ENCODE measurements at places on chromosomes 1 and 21.

DNA sequence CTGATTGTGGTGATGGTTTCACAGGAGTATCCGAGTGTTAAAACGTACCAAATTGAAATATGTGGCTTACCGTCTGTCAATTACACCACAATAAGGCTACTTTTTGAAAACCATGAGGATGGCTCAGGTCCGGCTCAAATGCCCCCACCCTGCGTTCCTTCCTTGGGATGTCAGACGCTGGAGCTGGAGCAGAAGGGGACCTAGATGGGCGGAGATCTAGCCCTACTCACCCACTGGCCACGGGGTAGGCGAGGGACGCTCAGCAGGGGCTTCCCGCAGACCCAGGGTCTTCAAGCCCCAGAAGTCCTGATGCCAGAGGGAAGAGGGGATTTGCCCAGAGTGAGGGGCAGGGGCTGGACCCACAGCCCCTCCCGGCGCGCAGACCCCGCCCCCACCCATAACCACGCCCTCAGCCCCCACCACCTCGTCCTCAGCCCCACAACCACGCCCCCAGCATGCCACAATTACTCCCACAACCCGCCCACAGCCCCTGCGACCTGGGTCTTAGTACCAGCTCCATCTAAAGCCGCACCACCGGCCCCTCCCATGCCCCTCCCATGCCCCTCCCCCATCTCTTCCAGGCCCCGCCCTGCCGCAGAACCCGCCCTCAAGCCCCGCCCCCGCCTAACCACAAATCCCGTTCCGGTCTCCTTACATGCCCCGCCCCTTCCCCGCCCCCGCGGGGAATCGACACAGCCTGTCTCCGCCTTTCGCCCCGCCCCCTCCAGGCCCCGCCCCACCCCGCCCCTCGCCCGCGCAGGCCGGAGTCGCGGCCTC is at the start of gene LRRC3:
Gene LRRC3, plus strand, starts transcription at position 764 of the 777 bp plus-strand sequence. CDS start 1,135 bp downstream, outside the sequence.
- DNase-seq, result peak; percentile 83

DNA sequence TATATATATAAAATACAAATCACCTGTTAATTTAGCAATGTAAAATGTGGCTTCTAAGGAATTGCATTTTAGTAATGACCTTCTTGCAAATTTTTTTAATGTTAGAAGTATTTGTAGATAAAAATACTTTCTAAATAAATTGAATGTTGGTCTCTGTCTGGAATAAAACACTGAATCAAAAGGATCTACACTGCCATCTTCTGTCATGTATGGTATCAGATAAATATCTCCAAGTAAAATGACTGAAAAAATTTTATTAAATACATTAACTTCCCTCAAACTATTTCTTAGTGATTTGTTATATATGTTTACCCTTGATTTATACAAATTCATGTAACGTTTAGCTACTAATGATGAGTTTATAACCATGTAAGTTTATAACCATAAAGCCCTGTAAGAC is 2029.3 kb downstream of the MRPL39 start:
- no peak for DNase-seq

DNA sequence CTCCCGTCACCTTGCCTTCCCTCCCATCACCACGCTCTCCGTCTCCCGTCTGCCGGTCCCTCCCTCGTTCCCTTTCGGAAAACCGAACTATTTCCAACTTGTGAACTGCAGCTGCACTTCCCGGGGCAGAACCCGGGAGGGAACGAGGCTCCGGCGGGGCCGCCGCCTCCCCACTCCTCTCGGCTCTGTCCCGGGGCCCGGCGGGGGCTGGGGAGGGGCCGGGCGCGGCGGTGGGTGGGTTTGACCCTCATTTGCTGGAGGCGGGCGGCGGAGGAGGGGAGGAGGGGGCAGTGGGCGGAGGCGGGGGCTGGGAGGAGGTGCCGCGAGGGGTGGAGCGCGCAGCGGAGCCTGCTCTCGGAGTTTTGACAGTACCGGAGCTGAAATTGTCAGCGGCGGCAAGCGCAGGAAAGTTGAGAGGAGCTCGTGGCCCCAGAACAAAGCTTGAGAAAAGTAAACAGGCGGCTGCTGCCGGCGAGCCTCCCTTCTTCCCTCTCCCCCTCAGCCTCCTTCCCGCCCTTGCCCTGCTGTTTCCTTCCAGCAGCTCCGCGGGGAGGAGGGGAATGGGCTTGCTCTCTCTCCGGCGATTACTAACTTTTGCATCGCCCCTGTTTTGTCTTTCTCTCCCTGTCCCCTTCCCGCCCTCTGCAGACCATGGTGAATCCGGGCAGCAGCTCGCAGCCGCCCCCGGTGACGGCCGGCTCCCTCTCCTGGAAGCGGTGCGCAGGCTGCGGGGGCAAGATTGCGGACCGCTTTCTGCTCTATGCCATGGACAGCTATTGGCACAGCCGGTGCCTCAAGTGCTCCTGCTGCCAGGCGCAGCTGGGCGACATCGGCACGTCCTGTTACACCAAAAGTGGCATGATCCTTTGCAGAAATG is 2.9 kb downstream of the LMO4 start:
- DNase-seq, result peak; percentile 48

- DNase-seq, result no peak
Measured at GRCh38 chr1:57615956-57616355, 192.1 kb upstream of the DAB1 start.

DNA sequence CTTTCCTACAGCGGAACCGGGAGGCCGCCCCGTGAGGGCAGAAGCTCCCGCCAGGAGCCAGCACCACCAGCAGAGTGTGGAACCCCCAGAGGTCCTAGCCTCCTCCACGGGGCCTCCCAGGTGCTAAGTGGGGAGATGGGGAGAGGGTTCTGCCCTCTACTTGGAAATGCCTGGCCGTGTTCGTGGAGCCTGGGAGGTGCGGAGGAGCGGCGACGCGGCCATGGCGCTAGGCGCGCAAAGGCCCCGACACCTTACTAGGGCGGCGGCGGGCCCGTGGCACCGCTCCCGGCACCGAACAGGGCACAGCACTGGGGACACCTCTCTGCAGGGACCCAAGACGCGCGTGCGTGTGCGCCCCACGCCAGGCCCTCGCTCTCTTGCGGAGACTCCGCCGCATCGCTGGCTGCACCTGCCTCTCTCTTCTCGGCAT is 1.3 kb upstream of the CACNA1E start:
- DNase-seq, result no peak

GRCh38 chr1:55329808-55330432 is 114.8 kb upstream of the USP24 start:
- no peak for DNase-seq

GRCh38 chr21:23968722-23969647 is 1638.3 kb downstream of the MRPL39 start:
- peak; percentile 74 for DNase-seq

DNA sequence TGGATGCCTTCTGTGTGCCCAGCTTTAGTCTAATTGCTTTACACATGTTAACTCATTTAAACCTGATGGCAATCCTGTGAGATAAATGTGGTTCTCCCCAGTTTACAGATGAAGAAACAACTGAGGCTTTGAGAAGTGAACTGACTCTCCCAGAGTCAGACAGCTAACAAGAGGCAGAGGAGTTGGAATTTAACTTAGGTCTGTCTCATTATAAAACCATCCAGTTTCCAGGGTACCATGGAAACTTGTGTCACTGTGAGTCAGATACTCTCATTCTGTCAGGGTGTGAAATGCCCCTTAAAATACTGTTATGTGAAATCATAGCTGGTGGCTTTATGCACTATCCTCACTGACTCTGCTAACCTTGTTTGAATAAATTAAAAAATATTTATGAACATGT is 206.6 kb downstream of the PBX1 start:
- no peak for DNase-seq

DNA sequence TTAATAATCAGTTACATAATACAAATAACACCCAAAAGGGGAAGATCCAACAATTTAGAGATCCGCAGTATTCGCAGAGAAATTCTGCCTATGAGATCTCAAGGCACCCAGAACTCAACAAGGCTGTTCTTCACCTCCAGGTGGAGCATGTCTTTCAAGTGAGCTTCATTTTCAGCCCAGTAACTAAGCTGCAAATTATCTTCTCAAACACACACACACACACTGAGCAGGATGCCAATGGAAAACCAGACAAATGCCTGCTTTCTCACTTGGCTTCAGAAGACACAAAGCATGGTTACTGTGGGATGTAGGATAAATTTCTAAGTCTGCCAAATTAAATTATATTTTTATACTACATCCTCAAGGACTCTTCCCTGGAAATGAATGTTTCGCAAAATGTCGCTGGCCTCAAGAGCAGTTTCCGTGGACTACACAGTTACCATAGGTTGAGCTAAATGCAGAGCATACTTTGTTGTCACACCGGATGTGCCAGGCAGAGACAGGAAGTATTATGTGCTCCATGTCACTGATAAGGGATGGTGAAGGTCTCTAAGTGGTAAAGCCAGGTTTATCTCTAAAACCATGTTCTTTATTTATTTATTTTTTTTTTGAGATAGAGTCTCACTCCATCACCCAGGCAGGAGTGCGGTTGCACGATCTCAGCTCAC is 30.3 kb downstream of the UBR4 start:
- DNase-seq, result peak; percentile 9

DNA sequence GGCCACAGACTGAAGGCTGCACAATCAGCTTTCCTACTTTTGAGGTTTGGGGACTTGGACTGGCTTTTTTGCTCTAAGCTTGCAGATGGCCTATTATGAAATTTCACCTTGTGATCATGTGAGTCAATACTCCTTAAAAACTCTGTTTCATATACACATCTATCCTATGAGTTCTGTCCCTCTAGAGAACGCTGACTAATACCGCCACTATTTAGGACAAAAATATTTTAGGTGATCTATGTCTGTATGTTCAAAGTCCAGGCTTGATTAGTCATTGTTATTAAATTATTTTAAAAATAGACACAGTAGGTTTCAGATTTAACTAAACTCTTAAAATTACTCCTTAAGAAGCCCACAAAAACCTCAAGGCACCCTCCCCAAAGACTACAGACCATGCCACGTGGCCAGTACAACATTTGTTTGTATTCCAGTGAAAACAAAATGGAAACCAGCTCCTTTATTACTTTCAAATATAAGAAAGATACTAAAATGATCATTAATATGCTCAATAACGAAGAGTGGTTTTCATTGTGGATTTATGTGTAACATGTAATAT is 63.1 kb downstream of the TMPRSS15 start:
- no peak for DNase-seq

- DNase-seq, result no peak
Measured at GRCh38 chr1:227548119-227548397, 15.3 kb upstream of the ZNF678 start.

GRCh38 chr21:41900401-41900800 is 21.3 kb upstream of the PRDM15 start:
- DNase-seq, result no peak

- no peak for DNase-seq
Measured at GRCh38 chr1:80375109-80375508, 1368.6 kb upstream of the ADGRL4 start.

- DNase-seq, result no peak
Measured at GRCh38 chr1:206944703-206945102, 1.6 kb downstream of the PIGR start.

GRCh38 chr21:15631342-15631741 is 98.4 kb upstream of the USP25 start:
- DNase-seq, result no peak

DNA sequence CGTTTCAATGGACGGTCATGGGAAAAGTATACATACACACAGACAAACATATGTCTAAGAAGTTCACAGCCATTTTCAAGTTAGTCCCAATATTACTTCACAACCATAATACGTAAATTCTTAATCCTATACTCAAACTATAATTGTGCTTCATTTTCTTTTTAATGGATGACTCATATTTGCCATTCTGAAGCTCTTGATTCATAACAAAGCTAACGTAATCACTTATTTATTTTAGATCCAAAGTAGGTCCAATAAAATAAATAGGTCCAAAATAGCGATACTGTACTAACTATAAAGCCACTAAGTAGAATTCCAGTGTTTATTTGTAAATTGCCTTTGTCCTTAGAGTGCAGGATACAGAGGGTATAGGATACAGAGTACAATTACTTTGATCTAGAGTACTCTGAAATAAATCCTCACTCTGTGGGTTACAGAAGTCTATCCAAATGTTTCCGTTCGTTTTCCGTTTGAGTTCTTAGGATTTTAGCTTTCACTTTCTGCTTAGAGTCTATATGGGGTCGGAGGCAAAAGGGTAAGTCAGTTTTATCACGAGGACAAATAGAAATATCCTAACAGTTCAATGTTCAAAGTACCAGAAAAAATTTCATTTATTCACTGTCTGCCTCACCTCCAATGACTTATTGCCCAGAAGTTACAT is 8.8 kb upstream of the C1orf115 start:
- no peak for DNase-seq

GRCh38 chr1:92854101-92854785 is 22.4 kb downstream of the RPL5 start:
- DNase-seq, result no peak

DNA sequence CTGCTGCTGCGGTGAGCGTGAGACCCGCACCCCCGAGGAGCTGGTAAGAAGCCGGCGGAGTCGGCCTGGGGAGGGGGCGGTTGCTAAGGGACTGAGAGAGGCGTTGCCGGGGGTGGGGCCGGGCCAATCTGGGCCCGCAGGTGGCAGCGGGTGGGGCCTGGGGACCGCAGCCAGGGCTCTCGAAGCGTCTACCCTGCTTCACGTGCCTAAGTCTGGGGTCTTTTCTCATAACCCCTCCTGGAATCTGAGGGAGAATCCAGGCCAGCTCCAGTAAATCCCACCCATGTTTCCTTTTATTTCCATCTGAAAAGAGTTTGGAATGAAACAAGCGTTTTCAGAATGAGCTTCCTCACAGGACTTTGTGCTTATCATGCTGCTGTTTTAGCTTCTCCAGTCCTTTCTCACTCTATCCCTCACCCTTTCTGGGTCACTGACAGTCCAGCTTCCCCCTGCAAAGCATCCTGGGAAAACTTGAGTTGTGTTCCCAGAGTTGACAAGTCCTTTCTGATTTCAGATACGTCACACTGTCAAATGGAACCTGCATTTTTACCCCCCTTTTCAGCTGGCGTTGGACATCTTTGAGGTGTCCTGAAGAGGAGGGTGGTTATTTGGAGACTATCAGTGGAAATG is 431 bp downstream of the CLCN6 start:
- no peak for DNase-seq

GRCh38 chr1:205914730-205915129 is 28.5 kb downstream of the SLC26A9 start:
- DNase-seq, result no peak

DNA sequence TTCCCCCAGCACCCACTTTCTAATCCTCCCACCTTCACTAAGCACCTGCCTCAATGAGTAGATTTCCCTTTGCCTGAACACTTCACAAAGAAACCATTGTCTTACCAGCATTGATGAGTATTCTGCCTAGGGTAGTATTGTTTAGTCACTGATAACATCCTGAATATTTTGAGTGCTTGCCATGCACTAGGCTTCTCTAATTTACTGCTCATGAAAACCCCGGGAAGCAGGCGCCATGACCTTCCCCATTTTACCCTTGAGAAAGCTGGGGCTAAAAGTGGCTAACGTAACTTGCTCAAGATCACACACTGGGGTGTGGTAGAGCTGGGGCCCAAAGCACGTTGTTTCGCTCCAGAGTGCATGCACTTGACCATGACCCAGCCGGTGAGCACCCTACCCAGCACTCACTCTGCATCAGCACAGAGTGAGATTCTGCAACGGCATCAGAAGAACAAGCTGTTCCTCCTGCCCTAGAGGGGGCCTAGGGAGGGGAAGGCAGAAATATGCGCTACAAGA is 10.6 kb upstream of the F3 start:
- DNase-seq, result no peak

GRCh38 chr1:24425441-24425840 is 9.8 kb downstream of the NIPAL3 start:
- no peak for DNase-seq

- no peak for DNase-seq
Measured at GRCh38 chr1:163826500-163826899, 504.7 kb downstream of the NUF2 start.

GRCh38 chr21:40340357-40340756 is 473.1 kb downstream of the PCP4 start:
- no peak for DNase-seq

Measured in stimulated activated CD4-positive, alpha-beta T cell treated with anti-CD3 and anti-CD28 coated beads, Interleukin-4, amount 100 ng/mL, for 24 hours (primary cell).